Activated CD4-positive, alpha-beta T cell treated with anti-CD3 and anti-CD28 coated beads for 36 hours (primary cell): ENCODE measurements at places on chromosomes 5 and 9. TPM values are rescaled to one million over a fixed set of nuclear protein-coding genes. Genes with fewer than 3 reads are reported as not detected.

IRGM gene
- total RNA-seq: 2.3 TPM

ZBED3 gene
- 2.2 TPM for total RNA-seq

CDC42SE2 gene
- total RNA-seq: 68.3 TPM

PLCXD3 gene
- total RNA-seq: not detected

CDC25C gene
- 19.0 TPM for total RNA-seq

SVEP1 gene
- not detected for total RNA-seq

PCDHGB1 gene
- total RNA-seq: not detected

ST6GALNAC4 gene
- total RNA-seq: 20.7 TPM

ZFP2 gene
- total RNA-seq: 0.37 TPM

CXCL14 gene
- total RNA-seq: not detected

CCL21 gene
- not detected for total RNA-seq

ADRB2 gene
- total RNA-seq: not detected

RAB14 gene
- total RNA-seq: 54.7 TPM

MSX2 gene
- total RNA-seq: not detected

GNA14 gene
- total RNA-seq: 0.11 TPM

MYORG gene
- 2.2 TPM for total RNA-seq

PCDHB2 gene
- total RNA-seq: not detected

ANXA1 gene
- 26.0 TPM for total RNA-seq

PIK3R1 gene
- 40.0 TPM for total RNA-seq

CMBL gene
- total RNA-seq: 0.66 TPM

SEPTIN8 gene
- total RNA-seq: 19.9 TPM

SPAAR gene
- total RNA-seq: not detected

INSYN2B gene
- not detected for total RNA-seq

RANBP6 gene
- 11.7 TPM for total RNA-seq

SMIM3 gene
- total RNA-seq: 16.8 TPM
